ENCODE measurements at places on chromosomes 4 and X.

- DNase-seq, result no peak
These were observed 66.9 kb downstream of the GRIA2 start for GRCh38 chr4:157287445-157287844.

- DNase-seq, result no peak
These were observed 3.7 kb downstream of the PDE6B start for GRCh38 chr4:628821-629635.

GRCh38 chr4:144650311-144651005 lies 4.5 kb downstream of the HHIP start:
- peak; percentile 50 for DNase-seq

- no peak for DNase-seq
These were observed 35.1 kb downstream of the TMLHE start for GRCh38 chrX:155577682-155578081.

GRCh38 chr4:39464886-39465501 lies 6.1 kb downstream of the LIAS start:
- DNase-seq, result no peak
